GM12864 (cell line): ENCODE measurements at places on chromosomes 13 and 19.

DNA sequence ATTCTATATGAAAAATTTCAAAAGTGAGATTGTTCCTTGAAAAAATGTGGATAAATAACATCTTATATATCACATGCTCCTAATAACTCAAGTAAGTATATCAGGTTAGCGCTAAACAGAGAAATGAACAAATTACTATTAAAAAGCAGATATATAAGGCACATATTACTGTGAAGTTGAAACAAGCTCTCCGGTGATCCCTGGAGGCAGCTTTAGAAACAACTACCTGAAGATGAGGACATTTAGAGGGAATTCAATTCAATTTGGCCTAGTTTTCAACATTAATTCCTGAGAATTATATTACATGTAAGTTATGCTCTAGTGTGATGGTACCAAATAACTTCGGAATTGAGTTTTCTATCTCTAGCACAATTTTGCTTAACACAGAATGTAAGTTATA lies 1373.6 kb upstream of the SPRY2 start:
- DNase-seq, result no peak

DNA sequence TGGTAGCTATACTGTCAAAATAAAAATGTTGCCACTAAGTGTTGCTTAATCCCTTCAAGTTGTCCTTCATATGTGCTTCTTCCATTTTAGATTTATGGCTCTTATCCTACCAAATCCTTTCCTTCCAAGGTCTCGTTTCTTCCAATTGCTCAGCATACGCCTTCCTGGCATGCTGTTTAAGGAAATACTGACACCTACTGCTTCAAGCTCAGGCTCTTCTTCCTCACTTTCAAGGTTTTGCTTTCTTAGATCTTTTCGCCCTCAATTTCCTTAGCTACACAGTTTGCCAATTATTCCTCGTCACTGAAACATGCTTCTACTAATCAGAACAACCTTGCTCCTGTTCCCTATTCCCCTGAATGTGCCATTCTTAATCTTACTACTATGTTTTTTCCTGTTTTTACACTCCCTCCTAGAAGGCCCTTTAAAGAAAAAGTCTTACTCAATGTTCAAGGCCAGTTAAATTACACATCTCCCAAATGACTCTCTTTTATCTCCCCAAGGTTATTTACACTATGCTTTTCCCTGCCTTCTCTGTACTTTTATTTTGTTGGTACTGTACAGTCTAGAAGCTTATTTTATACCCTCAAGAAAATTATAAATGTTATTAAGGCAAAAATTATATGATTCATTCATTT lies 343.1 kb downstream of the MZT1 start:
- DNase-seq, result no peak

DNA sequence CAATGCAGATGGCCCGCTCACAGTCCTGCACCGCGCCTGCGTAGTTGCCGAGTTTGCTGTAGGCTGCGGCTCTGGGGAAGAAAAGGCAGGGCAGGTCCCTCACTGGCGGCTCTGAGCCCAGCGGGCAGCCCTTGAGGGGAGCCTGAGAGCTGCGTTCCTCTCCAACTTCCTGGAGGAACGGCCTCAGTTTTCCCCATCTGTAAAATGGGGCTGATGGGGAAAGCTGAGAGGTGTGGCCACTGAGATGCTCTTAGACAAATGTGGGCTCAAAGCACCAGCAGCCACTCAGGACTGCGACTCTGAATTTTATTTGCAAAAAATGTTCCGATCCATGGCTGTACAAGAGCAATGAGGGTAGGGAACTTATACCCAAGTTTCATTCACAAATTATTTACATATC lies 19.4 kb downstream of the SGTA start:
- DNase-seq, result no peak

DNA sequence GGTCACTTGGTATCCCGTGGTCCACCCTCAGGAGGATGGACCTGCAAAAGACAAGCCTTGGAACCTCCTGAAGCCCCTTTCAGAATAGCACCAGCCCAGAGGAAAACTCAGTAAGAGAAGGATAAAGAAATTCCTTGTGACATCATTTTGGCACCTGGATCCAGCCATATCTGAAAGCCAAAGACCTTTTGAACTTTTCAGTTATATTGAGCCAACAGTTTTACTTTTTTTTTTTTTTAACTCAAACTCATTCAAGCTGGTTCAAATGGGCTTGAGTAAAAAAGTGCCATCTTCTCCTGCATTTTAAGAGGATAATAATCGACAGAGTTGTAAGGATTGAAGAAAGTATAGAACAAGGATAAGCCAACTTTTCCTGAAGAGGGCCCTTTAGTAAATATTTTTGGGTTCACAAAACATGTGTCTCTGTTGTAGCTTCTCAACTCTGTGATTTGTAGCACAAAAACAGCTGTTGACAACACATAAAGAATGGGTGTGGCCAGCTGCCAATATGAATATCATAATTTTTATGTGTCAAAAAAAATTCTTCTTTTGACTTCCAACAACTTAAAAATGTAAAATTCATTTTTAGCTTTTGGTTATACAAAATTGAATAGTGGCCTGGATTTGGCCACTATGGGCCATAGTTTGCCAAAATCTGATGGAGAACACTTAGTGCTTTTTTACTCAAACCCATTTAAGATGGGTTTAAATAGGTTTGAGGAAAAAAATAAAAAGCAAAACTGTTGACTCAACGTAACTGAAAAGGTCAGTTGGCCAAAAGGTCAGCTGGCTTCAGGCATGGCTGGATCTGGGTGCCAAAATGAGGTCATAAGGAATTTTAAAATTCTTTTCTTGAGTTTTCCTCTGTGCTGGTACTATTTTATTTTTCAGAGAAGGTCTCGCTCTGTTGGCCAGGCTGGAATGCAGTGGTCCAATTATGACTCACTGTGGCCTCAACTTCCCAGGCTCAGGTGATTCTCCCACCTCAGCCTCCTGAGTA lies 50.7 kb downstream of the ACSBG2 start:
- DNase-seq, result no peak

DNA sequence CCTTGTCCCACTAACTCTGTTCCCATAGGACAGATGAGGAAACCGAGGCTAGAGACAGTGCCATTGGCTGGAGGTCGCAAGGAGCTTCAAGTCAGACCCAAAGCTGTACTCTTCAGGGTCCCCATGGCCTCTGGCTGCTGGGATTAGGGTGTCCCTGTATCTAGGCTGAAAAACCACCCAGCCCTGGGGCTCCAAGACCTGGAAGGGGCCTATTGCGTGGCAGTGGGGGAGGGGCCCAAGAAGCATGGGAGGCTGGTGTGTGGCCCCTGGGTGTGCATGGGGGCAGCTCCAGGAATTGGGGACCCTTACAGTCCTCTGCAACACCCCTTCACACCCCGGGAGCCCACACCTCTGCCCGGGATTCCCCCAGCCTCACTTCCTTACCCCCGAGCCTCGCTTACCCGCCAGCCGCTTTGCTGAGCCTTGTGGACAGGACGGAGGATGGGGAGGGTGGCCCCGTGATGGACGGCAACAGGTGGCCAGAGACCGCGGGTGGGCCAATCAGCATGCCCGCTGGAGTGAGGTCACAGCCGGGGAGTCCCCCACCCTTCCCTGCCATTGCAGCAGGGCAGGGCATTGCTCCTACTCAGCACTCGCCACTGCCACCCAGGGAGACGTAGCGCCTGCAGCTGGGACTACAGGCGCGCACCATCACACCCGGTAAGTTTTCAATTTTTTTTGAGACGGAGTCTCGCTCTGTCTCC lies at the start of gene JSRP1:
JSRP1 (minus strand) TSS at position 436 of the 704 bp plus-strand sequence. CDS start 1,103 bp downstream, outside the sequence.
- DNase-seq, result no peak

DNA sequence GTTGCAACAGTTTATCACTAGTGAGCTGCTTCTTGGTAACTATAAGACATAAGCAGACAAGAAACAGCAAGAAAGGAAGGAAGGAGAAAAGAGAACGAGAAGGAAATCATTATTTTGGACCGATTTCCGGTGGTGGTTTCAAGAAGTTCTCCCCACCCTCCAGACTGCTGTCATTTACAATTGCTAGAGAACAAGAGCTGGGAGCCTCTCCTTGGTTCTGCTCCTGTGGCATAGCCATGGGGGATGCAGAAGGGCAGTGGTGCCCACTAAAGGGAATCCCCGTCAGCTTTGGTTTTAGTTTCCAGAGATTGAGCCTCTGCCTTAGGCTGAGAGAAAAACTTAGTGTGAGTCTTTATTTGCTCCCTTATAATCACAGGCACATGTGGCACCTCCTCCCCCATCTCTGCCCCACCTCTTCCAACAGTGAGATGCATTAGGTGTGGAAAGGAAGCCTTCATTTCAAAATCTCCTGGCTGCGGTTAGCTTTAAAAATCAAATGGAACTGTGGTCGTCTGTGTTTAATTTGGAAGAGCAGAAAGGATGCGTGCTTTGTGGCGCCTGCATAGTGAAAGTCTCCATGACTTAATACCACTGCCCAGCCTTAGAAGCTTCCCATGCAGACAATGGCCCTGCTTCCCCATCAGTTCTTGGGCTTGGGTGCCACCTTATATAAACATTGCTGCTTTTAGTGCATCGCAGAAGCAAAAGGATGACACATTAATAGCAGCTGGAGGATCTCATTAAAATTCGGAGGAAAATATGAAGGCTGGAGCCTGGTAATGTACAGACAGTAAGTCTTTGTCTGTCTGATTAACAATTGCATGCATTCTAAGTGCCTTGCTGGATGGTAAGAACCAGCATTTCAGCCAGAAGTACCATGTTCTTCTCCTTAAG lies 25.0 kb downstream of the LRCH1 start:
- no peak for DNase-seq

DNA sequence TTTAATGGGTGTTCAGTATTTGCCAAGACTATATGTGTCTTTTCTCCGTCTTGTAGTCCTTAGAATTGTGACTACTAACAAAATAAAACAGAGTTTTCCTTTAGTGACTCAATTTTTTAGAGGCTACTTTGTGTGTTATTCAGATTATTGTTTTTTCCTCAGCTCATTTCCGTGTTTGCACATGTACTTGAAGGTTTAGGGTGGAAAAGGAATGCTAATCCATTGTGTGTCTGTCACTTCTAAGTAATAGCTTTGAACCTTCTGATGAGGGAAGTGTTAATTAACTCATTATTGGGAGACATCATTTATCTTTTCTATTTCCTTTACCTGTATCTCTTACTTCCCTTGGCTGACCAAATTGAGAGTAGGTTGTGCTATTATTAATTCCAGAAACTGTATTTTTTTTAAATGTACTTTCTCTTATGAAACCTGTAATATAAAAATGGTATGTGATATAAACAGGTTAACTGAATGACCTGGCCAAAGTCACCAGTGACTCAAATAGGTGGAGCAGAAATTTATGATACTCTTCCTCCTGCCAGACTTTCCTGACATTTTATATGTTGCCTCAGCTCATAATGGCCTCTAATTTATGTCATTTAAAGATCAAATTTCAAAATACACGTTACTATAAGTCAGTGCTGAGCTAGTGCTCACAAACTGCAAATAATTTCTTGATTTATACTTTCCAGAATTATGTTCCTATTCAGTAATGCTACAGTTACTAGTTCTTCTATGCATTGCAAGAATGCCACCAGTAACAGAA lies 88.8 kb downstream of the LMO7 start:
- DNase-seq, result no peak

DNA sequence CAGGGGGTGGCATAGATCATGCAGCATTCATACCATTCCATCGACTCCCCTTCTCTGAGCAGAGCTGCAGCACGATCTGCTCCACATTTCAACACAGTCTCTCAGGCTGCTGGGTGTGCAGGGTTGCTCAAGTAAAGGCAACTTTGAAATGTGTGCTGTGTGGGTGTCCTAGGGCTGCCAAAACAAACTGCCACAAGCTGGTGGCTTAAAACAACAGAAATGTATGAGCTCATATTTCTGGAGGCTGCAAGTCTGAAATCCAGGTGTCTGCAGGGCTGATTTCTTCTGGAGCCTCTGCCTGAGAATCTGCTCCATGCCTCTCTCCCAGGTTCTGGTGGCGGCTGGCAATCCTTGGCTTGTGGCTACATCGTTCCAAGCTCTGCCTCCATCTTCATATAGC lies 63.7 kb upstream of the WDFY2 start:
- DNase-seq, result no peak

- DNase-seq, result no peak
Measured at GRCh38 chr13:42305503-42305902, 33.6 kb downstream of the AKAP11 start.

GRCh38 chr13:84686973-84687372 lies 804.7 kb upstream of the SLITRK1 start:
- no peak for DNase-seq

DNA sequence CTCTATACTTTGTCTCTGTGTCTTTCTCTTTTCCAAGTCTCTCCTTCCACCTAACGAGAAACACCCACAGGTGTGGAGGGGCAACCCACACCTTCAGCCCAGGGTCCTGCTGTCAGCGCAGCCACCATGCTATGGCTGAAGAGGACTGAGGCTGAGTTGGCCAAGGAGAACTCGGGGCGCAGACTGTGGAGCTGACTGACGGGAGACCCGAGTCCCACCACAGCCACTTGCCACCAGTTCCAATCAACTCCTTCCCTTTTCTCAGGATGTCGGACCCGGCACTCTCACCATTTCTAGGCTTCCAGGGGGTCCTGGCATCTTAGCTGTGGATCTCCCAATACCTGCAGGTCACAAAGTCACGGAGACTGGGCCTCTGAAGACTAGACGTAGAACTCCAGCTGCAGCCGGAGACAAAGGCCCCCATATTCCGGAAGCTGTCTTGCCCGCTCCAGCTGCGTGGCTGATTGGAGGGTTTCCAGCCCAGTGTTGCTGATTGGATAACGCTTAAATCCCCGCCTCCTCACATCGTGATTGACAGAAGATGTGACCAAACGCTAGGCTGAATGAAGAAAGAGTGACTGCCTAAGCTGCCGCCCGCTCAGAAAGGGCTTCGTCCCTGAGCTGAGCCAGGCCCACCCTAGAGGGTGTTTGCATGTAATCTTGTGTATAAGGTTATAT lies 63.6 kb downstream of the ZNF429 start:
- DNase-seq, result peak; percentile 67

GRCh38 chr19:39177736-39178135 lies 19.0 kb upstream of the NCCRP1 start:
- no peak for DNase-seq

DNA sequence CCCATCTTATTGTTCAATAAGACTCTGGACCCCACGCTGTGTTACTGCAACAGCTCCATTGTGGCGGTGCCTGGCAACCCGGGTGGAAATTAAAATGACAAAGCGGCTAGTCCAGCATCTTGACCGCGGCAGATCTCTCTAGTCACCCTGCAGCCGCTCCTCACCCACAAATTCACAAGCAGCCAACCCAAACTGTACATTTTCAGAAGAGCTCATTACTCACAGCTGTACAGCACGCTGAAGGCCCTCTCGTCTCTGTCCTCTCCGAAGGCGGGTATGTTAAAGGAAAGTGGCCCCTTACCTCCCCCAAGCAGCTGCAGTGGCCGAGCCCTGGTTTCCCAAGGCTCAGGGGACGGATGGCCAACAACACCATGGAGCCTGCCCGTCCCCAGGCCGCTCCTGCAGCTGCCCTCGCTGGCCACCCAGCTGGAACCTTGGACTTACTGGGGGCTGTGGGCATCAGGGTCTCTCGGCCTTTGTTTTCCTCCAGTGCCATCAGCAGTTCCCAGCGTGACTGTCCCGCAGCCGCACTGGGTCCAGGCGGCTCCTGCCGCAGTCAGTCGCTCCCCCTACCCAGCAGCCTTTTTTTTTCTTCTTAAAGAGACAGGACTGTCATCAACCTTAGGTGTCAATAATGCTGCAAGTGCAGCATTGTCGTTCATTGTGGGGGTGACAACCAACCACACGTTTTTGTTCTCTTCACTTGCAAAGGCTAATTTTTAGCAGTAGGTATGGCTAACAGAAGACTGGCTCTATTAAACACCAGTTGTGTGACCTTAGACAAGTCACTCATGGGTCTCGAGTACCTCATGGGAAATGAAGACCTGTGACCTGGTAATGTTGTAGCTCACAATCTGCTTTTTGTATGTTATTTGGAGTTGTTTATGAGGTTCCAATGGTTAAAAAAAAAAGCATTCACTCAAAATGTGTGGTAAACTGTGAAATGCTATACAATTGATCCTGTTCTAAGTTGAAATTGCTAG lies at the start of gene SACS:
SACS (minus strand) TSS at position 532 of the 983 bp plus-strand sequence. CDS start 22,463 bp downstream, outside the sequence.
- DNase-seq, result no peak

- DNase-seq, result no peak
Measured at GRCh38 chr19:54206831-54207177, 6.1 kb downstream of the RPS9 start.
